MV-4-11 (cell line): ENCODE measurements at places on chromosomes 7 and 10.

- no peak for DNase-seq
These were observed 82.0 kb downstream of the AFAP1L2 start for GRCh38 chr10:114322344-114322743.

DNA sequence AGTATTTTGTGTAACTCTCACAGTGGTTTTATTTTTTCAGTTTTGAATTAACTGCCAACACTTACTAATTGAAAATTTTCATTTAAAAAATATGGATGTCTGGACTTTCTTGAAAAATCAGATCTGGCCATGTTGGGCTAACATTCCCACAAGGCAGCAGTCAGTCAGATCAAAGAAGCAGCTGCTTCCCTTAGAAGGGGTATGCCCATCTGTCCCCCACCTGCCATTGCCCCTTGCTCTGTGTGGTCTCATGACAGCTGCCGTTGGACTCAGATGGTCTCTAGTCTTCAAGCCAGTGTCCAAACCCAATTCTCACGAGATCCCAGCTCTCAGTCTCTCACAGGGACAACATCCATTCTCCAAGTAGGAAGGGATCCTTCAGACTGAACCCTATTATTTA is 212.1 kb upstream of the GHITM start:
- DNase-seq: no peak

DNA sequence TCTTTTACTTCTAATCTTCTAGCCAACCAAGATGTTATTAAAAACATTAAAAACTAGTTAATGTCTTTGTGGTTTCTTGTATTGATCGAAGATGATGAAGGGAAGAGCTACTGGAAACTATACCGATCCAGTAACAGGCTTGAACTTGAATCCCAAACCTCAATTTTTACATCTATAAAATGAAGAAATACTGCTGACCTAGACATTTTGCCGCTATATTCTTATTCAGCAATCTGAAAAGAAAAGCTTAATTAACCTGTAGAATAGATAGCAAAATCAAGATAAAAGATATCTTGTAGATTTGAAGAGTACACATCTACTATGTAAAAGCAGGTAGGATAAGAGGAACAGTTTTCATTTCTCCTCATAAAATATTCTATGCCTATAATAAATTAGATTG is 326.1 kb upstream of the LRRN3 start:
- no peak for DNase-seq

DNA sequence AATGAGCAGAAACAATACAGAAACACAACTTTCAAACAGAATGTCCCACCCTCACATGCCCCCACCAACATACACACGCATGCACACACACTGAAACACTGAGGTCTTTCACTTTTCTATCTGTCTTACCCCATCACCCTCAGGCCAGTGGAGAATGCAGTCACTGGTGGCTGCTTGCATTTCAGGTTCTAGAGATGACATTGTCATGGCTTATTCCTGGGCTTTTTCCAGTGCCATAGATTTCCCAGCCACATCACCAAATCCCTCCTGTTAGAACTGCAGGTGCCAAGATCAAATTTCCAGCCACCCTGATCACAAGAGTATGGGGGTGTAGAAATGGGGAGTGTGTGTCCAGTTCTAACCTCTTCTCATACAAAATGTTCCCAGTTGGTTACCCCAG is 68.4 kb downstream of the CACNA2D1 start:
- DNase-seq: no peak

DNA sequence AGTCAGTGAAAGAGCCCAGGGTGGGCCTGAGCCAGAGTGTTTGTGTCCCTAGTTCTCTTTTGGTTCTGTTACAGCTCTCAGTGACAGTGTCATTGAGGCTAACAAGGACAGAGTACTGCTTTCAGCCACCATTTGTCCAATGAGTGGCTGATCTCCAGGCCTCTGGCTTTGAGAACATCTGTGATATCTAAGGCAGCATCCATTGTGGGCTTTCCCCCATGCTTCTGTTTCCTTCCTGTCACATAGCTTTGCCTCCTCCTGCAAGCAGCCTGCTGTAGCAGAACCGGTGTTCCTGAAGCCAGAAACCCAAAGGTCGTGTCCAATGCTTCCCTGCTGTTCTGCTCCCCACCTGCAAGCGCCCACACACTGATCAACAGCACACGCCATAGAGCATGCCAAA is 68.4 kb downstream of the IKZF1 start:
- DNase-seq: no peak

DNA sequence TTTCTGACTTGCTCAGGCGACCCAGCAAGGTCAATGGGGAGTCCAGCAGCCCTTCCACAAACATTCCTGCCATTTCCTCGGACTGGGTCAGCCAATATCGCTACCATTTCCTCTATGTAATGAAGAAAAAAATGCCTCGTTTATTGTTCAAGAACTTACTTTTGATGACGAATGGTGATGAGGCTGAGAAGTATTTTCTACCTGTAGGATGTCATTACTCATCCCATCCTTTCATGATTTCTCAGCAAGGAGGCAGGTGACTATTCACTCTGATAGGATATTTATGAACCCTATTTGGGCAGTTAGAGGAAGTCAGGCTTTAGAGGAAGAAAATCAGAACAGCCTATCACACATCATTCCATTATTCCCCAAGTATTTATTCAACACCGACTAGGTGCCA is 178.6 kb downstream of the FANK1 start:
- DNase-seq: no peak

- no peak for DNase-seq
These were observed 60.9 kb upstream of the LANCL2 start for GRCh38 chr7:55304018-55304762.

GRCh38 chr10:102241444-102242117 is at the start of gene PITX3:
Gene PITX3 (minus strand): TSS chr10:102241512. CDS start chr10:102232080, 9,432 bp downstream.
- DNase-seq: peak; percentile 85

- no peak for DNase-seq
These were observed 6.2 kb downstream of the CALHM2 start for GRCh38 chr10:103445767-103446567.

DNA sequence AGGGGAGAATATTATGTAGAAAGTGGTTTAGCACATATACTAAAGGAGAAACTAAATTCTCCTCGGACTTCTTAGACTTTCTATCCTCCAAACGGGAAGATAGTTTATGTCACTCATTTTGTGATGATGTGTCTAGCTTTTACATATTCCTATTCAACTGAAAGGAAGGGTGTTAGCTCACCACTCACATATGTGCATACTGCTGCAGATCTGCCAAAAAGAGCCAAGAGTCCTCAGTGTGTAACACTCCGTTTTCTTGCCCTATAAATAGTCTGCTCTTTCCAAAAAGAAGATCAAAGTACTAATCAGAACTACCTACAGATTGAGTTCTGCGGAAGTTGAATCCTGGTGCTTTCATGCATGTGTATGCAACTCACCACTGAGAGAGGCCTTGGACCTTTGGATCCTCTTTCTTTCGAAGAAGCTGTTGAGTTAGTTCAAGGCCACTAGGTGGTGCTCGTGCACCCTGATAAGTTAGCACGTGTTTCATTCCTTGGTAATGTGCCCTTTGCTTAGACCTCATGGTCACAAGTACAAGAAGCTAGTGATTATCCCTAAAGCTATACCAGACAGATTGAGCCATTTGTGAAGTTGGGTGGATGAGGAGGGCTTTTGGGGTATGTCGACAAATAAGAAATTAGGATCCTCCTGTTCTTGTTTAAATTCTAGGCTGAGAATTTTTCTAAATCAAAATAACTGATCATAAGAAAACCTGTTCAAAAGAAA is 14.1 kb downstream of the YAE1 start:
- peak; percentile 92 for DNase-seq

GRCh38 chr7:2228921-2229320 is 3.8 kb downstream of the MAD1L1 start:
- DNase-seq: no peak

DNA sequence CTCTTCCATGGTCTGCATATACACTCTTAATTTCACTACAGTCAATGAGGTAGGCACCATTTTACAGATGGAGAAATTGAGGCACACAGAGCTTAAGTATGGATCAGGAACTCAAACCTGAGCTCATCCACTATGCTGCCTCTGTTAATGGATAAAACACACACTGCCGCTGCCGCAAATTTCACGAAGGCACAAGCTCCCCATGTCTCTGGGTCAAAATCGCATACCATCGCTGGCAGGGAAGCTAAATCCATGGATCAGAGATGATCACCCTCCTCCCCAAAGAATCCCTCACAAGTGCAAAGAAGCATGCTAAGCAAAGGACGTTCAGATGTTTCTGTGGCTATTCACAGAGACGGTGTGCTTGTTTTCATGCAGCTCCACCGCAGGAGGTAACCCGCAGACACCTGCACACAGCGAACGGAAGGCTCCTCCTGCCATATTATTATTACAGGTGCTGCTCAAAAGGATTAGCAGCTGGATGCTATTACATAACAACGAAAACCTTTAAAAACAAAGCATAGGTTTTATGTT is 109.3 kb downstream of the UBE2H start:
- no peak for DNase-seq

GRCh38 chr7:106812027-106812643 is 52.9 kb upstream of the PIK3CG start:
- DNase-seq: peak; percentile 45

GRCh38 chr7:130910949-130911944 is 177.2 kb upstream of the KLF14 start:
- no peak for DNase-seq

DNA sequence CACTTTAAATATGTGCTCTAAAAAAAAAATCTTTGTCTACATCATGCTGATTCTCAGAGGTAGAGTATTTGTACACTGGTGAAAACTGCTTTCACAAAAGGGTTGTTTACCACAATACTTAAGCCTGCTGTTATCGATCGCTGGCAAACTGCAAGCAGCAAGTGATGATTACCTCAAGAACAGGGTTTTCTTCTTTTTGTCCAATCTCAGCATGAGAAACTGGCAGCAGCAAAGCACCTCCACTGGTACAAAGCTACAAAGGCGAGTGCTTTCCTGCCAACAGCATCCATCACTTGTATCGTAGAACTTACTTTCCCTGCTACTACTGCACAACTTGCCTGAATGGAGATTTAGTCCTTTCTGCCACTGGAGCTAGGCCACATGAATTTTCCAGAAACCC is 276.5 kb downstream of the DGKB start:
- no peak for DNase-seq

DNA sequence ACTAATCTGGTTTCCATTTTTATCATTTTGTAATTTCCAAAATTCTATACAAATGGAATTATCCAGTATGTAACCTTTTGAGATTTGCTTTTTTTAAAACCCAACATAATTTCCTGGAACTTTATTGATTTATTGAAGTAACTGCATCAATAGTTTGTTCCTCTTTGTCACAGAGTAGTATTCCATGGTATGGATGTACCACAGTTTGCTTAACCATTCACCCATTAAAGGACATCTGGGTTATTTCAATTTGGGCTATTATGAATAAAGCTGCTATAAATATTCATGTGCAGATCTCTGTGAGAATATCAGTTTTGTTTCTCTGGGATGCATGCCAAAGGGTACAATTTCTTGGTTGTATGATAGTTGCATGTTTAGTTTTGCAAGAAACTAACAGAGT is 2.9 kb downstream of the GPNMB start:
- DNase-seq: peak; percentile 9
